Vein endothelial cell (primary cell): ENCODE measurements at places on chromosomes 5 and 9. TPM values are rescaled to one million over a fixed set of nuclear protein-coding genes. Genes with fewer than 3 reads are reported as not detected.

The BRD9 gene
- total RNA-seq: 42.8 and 46.1 TPM in 2 replicates

The C9 gene
- total RNA-seq: 0.29 TPM in 1 of 2 replicates, not detected in the other

The SLC46A2 gene
- not detected in 2 replicates for total RNA-seq

The SMIM33 gene
- total RNA-seq: not detected in 2 replicates

The TMEM38B gene
- 5.2 and 7.5 TPM in 2 replicates for total RNA-seq

The GABRG2 gene
- not detected in 2 replicates for total RNA-seq

The RNF183 gene
- not detected in 2 replicates for total RNA-seq

The SAPCD2 gene
- 11.1 and 14.7 TPM in 2 replicates for total RNA-seq

The PLAC8L1 gene
- 0.29 TPM in 1 of 2 replicates, not detected in the other for total RNA-seq

The ENTPD2 gene
- total RNA-seq: not detected in 2 replicates

The GAS1 gene
- 1.5 and 1.6 TPM in 2 replicates for total RNA-seq

The OR1Q1 gene
- not detected in 2 replicates for total RNA-seq

The SELENOP gene
- 4.9 and 7.4 TPM in 2 replicates for total RNA-seq

The PRRT1B gene
- total RNA-seq: not detected in 2 replicates

The ARHGEF37 gene
- total RNA-seq: 11.0 and 16.7 TPM in 2 replicates

The ORM1 gene
- total RNA-seq: not detected in 2 replicates

The SPTLC1 gene
- total RNA-seq: 109 and 110 TPM in 2 replicates

The EEIG1 gene
- 10.6 and 12.1 TPM in 2 replicates for total RNA-seq

The GRAMD2B gene
- total RNA-seq: 5.6 and 11.9 TPM in 2 replicates

The CTSL gene
- total RNA-seq: 66.3 and 99.1 TPM in 2 replicates

The CDH12 gene
- total RNA-seq: not detected in 2 replicates

The GMCL2 gene
- under 0.01 TPM in 1 of 2 replicates, not detected in the other for total RNA-seq

The NR5A1 gene
- not detected in 2 replicates for total RNA-seq

The GBGT1 gene
- 17.3 and 36.9 TPM in 2 replicates for total RNA-seq

The PDCD1LG2 gene
- 7.6 and 11.4 TPM in 2 replicates for total RNA-seq

The TMC1 gene
- total RNA-seq: 0.33 and 0.67 TPM in 2 replicates

The TMEFF1 gene
- total RNA-seq: 8.8 and 10.7 TPM in 2 replicates

The EGFLAM gene
- total RNA-seq: under 0.01 and 0.96 TPM in 2 replicates

The CAMLG gene
- 30.9 and 37.6 TPM in 2 replicates for total RNA-seq

The PAEP gene
- not detected in 2 replicates for total RNA-seq

The PTGS1 gene
- 5.2 and 5.5 TPM in 2 replicates for total RNA-seq

The SLC34A3 gene
- total RNA-seq: not detected in 2 replicates

The ADAMTS16 gene
- under 0.01 TPM in 1 of 2 replicates, not detected in the other for total RNA-seq

The OLFM1 gene
- total RNA-seq: 0.98 and 1.1 TPM in 2 replicates

The ATP10B gene
- not detected in 2 replicates for total RNA-seq

The ZBED3 gene
- total RNA-seq: 3.2 and 7.8 TPM in 2 replicates

The TMEM252 gene
- not detected in 2 replicates for total RNA-seq

The CCDC180 gene
- 2.2 and 2.9 TPM in 2 replicates for total RNA-seq

The RNF180 gene
- total RNA-seq: 10.8 and 13.1 TPM in 2 replicates

The AIF1L gene
- total RNA-seq: 16.0 and 25.6 TPM in 2 replicates

The ADAMTS6 gene
- total RNA-seq: 50.9 and 78.4 TPM in 2 replicates

The ZDHHC11 gene
- total RNA-seq: 0.33 and 0.67 TPM in 2 replicates

The FAM114A2 gene
- total RNA-seq: 27.7 and 28.4 TPM in 2 replicates

The CCDC107 gene
- total RNA-seq: 6.0 and 10.1 TPM in 2 replicates

The NINJ1 gene
- total RNA-seq: 45.9 and 58.1 TPM in 2 replicates

The PCDHGB7 gene
- 10.9 and 15.7 TPM in 2 replicates for total RNA-seq

The PIP5KL1 gene
- total RNA-seq: 0.29 and 0.65 TPM in 2 replicates

The GPR150 gene
- 0.29 and 0.33 TPM in 2 replicates for total RNA-seq

The SH3GL2 gene
- total RNA-seq: under 0.01 and 0.29 TPM in 2 replicates

The DNM1 gene
- total RNA-seq: 0.48 and 0.98 TPM in 2 replicates

The ACTL7B gene
- 0.10 TPM in 1 of 2 replicates, not detected in the other for total RNA-seq

The ACOT12 gene
- not detected in 2 replicates for total RNA-seq

The KCTD16 gene
- total RNA-seq: 0.19 and 1.6 TPM in 2 replicates

The ZNF483 gene
- total RNA-seq: 2.8 and 2.9 TPM in 2 replicates
